ENCODE measurements at places on chromosomes 4 and X. TPM values are rescaled to one million over a fixed set of nuclear protein-coding genes. Genes with fewer than 3 reads are reported as not detected.
A peak's percentile ranks its signal among the peaks of the same experiment; 100 is the strongest.

- no peaks in the 10 kb centered on the region for H3K4me1 ChIP-seq
- no peak for DNase-seq
- H3K36me3 ChIP-seq: no peaks in the 10 kb centered on the region
- no peaks in the 10 kb centered on the region for H3K27me3 ChIP-seq
Measured at GRCh38 chr4:15455290-15455689, 14.4 kb upstream of the CC2D2A start.

- peak; percentile 83 for DNase-seq
- H3K27me3 ChIP-seq: peaks cover 7% of the 10 kb centered on the region
- peaks cover 5% of the 10 kb centered on the region for H3K4me1 ChIP-seq
- H3K36me3 ChIP-seq: no peaks in the 10 kb centered on the region
Measured at GRCh38 chr4:88378691-88379559, at the start of gene HERC6. Gene HERC6, plus strand, starts transcription at chr4:88378852. Its CDS starts 70 bp downstream, at chr4:88378922.

DNA sequence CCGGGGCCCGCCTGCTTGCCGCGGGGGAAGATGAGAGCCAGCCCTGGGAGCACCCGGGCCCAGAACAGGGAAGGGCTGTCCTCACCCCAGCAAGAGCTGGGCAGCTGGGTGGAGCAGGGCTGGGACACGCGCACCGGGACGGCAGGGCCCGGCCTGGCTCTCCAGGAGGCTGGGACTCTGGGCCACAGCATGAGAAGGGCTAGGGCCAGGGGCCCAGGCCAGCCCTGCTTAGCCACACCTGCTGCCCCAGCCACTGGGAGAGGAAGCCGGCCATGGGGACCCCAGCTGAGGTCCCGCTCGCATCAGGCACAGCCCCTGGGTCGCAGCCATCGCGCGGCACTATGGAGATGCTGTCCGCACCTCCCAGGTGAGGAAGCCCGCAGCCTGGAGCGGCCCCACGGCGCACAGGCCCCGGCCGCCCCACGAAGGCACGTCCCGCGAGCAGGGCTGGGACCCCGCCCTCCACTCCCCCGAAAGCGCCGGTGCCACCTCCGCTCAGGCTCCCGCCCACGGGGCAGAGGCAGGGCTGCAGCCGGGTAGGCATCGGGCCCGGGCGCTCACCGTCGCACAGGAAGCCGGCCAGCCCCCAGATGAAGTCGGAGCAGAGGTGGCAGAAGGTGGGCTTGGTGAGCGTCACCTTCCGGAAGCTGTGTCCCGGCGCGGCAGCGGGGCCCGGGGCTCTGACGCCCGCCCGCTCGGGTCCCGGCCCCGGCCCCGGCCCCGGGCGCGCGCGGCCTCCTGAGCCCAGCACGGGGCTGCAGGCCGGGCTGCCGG, 531 bp downstream of the DGKQ start:
- H3K27ac ChIP-seq: no peak overlapping the region
- H3K4me3 ChIP-seq: peak overlapping the region; percentile 87
- H3K4me1 ChIP-seq: peaks cover 21% of the 10 kb centered on the region
- peaks cover 3% of the 10 kb centered on the region for H3K27me3 ChIP-seq
- no peak for DNase-seq

DNA sequence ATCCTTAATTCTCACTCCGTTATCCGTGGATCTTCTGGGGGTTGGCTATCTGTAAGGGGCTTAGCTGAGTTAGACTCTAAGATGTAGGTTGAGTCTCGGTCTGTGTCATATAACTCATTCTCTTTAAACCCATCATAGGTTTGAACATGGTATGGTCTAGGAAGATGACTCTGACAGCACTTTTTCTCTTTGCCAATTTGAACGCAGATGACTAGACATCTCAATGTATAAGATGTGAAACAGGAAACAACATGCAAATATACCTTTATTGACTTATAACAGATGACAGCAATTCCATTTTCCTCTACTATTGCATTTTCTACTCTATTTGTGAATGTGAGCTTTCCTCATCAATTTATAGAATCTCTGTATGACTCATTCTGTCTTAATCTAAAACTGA, 634.8 kb upstream of the MAGEB2 start:
- no peak overlapping the region for H3K27ac ChIP-seq
- H3K27me3 ChIP-seq: no peaks in the 10 kb centered on the region
- no peak for DNase-seq
- H3K4me3 ChIP-seq: no peak overlapping the region
- H3K36me3 ChIP-seq: no peaks in the 10 kb centered on the region
- H3K4me1 ChIP-seq: no peaks in the 10 kb centered on the region

- no peaks in the 10 kb centered on the region for H3K27me3 ChIP-seq
- H3K36me3 ChIP-seq: peaks cover 5% of the 10 kb centered on the region
- DNase-seq: no peak
- no peaks in the 10 kb centered on the region for H3K4me1 ChIP-seq
Measured at GRCh38 chr4:75498041-75498440, 16.2 kb downstream of the RCHY1 start.

DNA sequence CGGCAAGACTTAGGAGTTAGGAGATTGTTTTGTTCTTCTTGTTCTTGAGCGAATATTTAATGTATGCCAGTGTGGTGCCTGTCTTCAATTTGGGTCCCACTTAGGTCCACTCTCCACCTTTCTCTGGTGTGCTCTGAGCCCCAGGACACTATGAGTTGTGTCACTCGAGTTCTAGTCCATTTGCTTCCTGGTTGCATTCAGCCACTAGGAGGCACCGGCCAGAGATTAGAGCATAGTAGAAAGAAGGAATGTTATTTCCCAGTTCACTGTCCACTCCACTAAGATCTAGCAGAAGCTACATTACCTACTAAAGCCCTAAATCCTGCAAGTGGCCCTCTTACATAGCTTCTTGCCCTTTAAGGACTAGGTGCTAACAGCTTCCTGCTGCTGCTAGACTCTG, 326.9 kb downstream of the NAF1 start:
- no peak overlapping the region for H3K27ac ChIP-seq
- H3K4me3 ChIP-seq: no peak overlapping the region
- peak; percentile 3 for DNase-seq
- no peaks in the 10 kb centered on the region for H3K36me3 ChIP-seq
- no peaks in the 10 kb centered on the region for H3K4me1 ChIP-seq

PLS3 gene
- 99.9 TPM for total RNA-seq

COMMD8 gene
- 20.3 TPM for total RNA-seq

Measured in HepG2 (cell line).